ENCODE measurements at places on chromosomes 6 and 20. TPM values are rescaled to one million over a fixed set of nuclear protein-coding genes. Genes with fewer than 3 reads are reported as not detected.

The COX4I2 gene
- total RNA-seq, result 8.3 TPM

The TMEM217 gene
- 1.6 TPM for total RNA-seq

The RTN4IP1 gene
- total RNA-seq, result 5.5 TPM

The VSX1 gene
- total RNA-seq, result not detected

The AGER gene
- 13.6 TPM for total RNA-seq

The SLC25A27 gene
- 49.0 TPM for total RNA-seq

The SAMD3 gene
- total RNA-seq, result 3.6 TPM

The MYT1 gene
- total RNA-seq, result not detected

The KHDC1 gene
- total RNA-seq, result 2.0 TPM

The PDE7B gene
- total RNA-seq, result 13.3 TPM

The TMC2 gene
- 0.22 TPM for total RNA-seq

All from sciatic nerve (tissue), 2 donors.